ENCODE measurements at places on chromosomes 1 and 21.

DNA sequence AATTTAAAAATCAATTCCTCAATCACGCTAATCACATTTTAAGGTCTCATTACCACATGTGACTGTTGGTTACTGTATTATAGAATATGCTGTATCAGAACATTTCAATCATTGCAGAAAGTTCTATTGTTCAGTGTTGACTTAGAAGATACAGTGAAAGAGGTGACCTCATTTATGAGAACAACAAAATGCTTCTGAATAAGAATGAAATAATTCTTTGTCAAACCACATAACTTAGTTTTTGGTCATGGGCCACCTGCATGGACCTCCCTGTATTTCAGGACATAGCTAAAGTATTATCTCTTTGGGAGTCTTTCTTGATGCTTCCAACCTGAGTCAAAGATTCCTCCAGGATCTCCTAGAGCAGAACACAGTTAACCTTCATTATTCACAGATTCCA is 22.3 kb downstream of the MFSD2A start:
- DNase-seq: no peak

- no peak for DNase-seq
Measured at GRCh38 chr1:8639148-8639547, 178.3 kb downstream of the RERE start.

DNA sequence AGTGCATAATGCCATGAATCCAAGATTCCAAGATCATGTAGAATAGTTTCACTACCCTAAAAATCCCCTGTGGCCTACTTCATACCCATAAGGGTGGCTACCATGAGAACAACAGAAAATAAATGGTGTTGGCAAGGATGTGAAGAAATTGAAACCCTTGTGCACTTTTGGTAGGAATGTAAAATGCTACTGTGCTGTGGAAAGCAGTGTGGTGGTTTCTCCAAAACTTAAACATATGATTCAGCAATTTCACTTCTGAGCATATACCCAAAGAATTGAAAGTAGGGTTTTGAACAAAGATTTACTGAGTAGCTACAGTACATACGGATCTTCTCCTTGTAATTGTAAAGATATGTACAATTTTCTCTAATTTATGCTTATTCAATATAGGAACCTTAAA is 16.0 kb downstream of the FNBP1L start:
- DNase-seq: no peak

DNA sequence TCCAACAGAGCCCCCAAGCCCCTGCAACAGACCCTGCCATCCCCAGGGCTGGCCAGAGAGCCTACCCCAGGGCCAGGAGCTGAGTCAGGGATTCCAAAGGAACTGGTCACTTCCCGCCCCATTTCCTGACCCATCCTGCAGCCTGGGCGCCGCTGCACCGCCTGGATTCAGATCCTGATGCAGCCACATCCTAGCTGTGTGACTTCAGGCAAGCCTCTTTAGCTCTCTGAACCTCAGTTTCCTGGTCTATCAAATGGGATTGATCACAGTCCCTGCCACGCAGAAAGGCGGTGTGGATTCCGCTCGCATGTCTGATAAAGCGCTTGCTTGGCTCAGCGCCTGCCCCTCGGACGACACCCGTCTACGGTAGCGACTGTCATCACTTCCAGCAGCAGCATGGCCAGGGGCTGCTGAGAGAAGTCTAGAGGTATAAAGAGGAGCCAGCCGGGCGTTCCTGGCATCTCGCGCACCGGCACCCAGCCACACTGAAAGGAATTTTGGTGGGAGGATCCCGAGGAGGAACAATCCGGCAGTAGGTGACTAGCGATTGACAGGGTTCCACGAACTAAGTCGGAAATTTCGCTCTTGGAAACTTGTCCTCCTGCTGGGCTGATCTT is 10.1 kb downstream of the EPHA2 start:
- no peak for DNase-seq

DNA sequence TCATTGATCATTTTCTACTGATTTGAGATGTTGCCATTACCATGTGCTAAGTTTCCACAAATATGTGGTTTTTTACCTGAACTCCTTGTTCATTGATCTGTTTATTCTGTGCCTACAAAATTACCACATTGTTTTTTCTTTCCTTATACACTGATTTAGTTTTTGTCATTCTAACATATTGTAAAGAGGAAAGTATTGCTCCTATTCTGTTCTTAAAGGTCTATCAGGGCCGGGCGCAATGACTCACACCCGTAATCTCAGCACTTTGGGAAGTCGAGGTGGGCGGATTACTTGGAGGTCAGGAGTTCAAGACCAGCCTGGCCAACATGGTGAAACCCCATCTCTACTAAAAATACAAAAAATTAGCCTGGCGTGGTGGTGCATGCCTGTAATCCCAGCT is 75.1 kb downstream of the CAMTA1 start:
- no peak for DNase-seq

DNA sequence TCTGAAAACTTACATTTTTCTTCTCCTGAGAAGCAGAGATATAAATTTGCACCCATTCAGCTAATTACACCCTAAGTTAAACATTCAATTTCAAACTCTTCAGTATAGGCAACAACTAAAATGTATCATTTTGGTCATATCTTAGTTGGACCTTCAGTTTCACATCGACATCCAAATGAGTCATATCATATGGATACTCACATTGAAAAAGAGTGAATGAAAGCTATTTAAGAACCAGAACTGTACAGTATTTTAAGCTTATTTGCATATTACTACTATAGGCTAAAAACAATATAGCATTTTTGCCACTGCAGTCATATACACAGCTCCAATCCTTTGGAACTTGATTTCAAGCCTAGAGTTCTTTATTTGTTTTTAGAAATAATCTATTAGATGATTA is 33.6 kb downstream of the USP25 start:
- no peak for DNase-seq

DNA sequence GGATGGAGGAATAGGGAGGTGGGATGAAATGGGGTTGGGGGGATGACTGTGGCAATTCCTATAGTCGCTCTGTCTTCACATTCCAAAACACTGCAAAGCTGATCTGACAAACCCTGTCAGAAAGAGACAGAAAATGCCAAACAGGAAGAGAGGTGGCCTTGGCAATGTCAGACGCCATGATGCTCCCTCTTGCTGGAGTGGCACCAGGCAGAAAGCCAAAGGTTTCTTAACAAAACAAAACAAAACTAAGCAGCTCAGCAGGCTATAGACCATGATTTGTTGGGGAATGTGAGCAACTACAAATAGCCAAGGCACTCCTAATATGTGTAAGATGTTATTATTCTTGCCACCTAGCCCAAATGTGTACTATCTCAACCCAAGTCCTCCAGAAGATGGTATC is 42.9 kb upstream of the PLA2G2C start:
- DNase-seq: no peak

DNA sequence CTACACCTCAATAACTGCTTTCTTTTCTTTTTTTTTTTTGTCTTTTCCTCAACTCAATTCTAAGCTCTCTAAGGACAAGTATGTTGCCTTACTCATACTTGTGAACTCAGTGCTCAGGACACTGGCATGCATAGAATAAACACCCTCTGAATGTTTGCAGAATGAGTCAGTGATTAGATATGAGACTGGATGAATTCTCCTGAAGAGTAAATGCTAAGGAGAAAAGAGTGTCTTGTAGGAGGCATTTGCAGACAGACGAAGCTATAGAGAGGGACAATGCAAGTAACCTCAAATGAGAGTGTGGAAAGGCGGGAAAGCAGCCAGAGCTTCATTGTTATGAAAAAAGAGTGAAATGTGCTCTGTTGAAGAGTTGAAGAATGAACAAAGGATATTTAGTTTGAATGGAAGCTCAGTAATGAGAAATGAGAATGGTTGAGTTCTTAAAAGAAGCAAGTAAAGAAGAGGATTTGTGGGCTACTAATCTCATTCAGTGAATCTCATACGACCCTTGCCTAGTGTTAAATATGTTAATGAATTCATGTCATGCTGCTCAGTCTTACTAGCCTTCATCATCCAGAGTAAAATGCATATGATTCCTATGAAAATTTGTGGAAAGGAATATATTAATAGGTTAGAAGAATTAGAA is 166.1 kb upstream of the DPYD start:
- no peak for DNase-seq

- DNase-seq: no peak
Measured at GRCh38 chr21:30718239-30718909, at the start of gene KRTAP21-3. Gene KRTAP21-3 (minus strand): TSS chr21:30718777. CDS start chr21:30718759, 18 bp downstream.

GRCh38 chr1:236917448-236917847 is 86.8 kb downstream of the MT1HL1 start:
- DNase-seq: no peak

DNA sequence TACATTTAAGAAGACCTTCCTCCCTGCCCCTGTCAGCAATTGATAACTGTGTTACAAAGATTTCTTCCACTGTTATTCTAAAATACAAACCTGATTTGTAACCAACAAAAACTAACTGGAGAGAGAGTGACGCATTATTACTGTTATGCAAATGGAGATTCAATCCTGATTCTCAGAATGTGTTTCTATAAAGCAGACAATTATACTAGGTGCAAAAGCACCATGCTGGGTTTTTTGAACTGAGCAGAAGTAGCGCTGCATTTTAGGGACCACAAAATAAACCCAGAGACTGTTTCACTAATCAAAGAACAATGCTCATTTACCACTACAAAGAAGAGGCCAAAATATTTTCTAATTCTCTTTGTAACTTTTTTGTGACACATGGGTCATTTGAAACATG is 13.6 kb upstream of the GBP6 start:
- DNase-seq: no peak

DNA sequence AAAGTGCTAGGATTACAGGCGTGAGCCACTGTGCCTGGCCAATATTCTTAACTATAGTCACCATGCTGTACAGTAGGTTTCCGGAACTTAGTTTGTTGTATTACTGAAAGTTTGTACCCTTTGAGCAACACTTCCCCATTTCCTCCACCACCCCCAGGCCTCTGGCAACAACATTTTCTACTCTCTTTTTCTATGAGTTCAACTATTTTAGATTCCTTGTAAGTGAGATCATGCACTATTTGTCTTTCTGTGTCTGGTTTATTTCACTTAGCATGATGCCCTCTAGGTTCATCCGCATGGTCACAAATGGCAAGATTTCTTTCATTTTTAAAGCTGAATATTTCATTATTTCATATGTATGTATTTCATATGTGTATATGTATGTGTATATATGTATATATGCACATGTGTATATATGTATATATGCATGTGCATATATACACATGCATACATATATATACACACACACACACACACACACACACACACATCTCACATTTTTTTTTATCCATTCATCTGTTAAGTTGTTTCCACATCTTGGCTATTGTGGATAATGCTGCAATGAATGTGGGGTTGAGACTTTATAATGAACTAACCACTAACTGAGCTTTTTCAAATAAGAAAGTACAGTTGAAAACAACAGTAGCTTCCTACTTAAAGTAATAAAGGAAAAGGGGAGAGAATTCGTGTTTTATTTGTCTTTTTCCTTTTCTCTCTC is 256.8 kb upstream of the C1orf105 start:
- no peak for DNase-seq

GRCh38 chr21:44618909-44619308 is 7.0 kb downstream of the KRTAP10-8 start:
- DNase-seq: no peak

DNA sequence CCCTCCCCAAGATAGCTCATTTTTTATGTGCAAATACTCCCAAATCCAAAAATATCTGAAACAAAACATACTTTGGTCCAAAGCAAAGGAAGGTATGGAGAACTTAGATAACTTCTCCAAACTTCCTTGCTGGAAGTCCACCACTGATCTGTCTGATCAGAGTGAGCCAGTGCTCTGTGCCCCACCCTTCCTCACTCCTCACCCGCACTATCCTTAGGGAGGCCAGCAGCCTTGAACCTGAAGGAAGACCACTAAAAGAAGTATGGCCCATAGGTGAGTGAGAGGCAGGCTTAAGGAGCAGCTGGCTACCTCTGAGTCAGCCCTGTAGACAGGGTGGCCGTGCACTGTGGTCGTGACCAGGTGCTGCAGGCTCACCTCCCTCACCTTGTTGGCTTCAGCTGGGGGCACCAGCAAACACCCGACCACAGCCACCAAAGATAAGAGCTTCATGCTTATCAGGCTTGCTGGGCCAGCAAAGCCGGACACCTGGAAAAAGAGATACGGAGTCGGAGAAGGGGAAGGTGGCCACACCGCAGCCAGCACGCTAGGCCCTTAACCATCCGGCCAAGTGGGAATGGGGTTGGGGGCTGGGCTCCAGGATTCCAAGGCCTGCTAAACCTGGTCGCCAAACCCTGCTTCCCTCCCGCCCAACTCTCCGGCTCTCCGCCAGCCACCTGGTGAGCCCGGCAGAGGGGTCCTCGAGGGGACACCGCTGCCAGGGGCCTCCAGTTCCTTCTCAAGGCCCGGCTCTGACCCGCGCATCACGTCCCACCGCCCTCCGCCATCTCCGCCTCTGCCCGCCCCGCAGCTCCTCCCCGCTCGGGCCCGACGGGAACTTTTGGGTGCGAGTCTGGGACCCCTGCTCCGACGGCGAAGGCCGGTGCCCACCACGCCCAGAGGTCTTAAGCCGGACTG is 543 bp downstream of the TMEM9 start:
- DNase-seq: no peak

GRCh38 chr21:43267391-43268085 is 98.7 kb downstream of the CRYAA start:
- no peak for DNase-seq

GRCh38 chr1:178451529-178451928 is 45.2 kb downstream of the CLEC20A start:
- no peak for DNase-seq

GRCh38 chr1:167371030-167371429 is 147.3 kb downstream of the CD247 start:
- DNase-seq: no peak

DNA sequence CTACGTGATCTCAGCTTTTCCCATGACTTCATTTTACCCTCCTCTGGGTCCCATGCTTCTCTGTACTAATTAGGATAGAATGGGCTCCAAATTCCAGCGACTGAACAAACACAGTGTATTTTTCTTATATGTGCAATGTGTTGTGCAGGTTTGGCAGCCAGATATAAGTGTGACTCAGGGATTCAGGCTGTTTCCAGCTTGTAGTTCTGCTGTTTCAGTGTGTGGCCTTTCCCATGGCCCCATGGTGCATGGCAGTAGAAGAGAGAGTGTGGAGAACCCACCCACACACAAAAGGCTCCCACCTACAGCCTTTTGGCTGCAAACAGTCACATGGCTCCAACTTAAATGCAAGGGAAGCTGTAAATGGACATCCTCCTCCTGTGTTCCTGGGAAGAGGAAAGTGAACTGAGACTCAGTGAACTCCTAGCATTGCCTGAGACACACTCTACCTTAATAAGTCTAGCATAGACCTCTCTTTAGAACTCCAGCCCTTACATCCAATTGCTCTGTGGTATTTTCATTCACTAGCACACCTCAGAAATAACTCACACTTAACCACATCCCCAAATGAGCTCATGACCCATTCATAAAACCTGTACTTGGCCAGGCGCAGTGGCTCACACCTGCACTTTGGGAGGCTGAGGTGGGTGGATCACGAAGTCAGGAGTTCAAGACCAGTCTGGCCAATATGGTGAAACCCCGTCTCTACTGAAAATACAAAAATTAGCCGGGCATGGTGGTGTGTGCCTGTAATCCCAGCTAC is 58.7 kb downstream of the KIAA0040 start:
- no peak for DNase-seq

GRCh38 chr1:44366371-44366975 is 11.4 kb upstream of the ERI3 start:
- no peak for DNase-seq

- DNase-seq: no peak
Measured at GRCh38 chr1:89203166-89203565, 4.4 kb upstream of the GBP4 start.
